ENCODE measurements at places on chromosomes 3 and 15.
A peak's percentile ranks its signal among the peaks of the same experiment; 100 is the strongest.

DNA sequence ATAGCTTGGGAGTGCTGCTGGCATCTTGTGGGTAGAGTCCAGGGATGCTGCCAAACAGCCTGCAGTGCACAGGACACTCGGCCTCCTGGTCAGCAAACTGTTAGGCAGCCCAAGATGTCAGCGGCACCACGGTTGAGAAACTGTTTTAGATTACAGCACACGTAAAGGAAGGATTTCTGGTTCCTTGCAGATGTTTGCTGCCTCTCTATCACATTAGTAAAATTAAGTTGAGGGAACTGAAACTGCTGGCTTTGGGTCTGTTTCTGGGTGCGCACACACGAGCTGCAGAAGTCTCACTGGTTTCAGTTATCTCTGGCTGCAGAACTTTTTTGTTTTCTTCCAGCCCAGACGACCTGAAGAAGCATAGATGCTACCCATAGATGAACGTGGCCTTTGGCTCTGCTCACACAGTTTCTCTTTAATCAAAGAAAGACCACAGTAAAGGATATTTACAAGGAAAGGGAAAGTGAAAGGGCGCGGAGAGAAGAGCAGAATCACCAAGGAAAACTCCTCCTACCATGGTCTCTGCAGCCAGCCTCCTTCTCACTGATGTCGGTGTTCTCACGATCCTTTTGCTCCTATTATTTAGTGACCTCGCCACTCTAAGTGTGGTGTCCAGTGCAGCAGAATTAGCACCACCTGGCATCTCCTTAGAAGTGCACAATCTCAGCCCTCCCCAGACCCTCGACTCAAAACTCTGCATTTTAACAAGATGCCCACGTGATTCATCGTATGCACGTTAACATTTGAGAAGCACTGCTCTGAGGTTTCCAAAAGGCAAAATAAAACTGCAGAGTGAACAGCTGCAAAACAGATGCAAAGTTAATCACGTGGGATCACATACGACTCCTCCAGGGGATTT lies 50.6 kb upstream of the AKAP13 start:
- no peak for DNase-seq

- no peak for DNase-seq
Observed at GRCh38 chr3:155737844-155738460, 6.9 kb downstream of the PLCH1 start.

DNA sequence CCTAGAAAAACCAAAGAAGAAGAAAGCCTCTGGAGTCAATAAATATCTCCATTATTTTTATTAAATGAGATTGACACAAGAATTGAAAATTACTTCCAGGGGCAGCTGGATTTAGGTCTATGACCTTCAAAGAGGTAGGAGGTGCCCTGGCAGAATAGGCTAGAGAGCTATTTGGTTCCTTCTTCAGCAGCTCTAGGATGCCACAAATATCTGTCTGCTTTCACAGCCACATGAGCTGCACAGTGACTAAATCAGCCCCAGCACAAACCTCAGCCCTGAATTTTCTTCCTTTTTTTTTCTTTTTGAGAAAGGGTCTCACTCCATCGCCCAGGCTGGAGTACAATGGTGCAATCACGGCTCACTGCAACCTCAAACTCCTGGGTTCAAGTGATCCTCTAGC lies 223.5 kb downstream of the ABHD5 start:
- no peak for DNase-seq

- DNase-seq: no peak
Observed at GRCh38 chr15:72068856-72069255, 49.1 kb downstream of the MYO9A start.

- DNase-seq: no peak
Observed at GRCh38 chr3:13385373-13385965, 34.7 kb downstream of the NUP210 start.

- no peak for DNase-seq
Observed at GRCh38 chr15:53716909-53717876, 42.3 kb downstream of the WDR72 start.

DNA sequence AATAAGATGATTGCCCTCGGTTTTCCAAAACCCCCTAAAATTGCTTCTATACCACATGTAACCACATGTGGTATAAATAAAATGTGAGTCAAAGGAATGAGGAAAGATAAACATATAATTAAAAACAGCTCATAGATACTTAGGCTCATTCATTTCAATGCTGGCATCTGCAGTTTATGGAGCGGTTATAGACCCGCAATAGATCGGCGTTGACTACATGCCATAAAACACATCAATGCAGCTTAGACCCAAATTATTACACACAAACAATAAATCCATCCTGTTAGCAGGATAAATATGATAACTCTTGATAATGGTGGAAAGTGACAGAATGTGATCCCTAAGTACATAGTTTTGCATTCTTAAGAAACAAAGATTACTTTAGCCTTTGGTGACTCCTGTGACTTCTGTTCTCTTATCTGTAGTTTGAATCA lies 143.7 kb downstream of the NR2F2 start:
- DNase-seq: no peak

DNA sequence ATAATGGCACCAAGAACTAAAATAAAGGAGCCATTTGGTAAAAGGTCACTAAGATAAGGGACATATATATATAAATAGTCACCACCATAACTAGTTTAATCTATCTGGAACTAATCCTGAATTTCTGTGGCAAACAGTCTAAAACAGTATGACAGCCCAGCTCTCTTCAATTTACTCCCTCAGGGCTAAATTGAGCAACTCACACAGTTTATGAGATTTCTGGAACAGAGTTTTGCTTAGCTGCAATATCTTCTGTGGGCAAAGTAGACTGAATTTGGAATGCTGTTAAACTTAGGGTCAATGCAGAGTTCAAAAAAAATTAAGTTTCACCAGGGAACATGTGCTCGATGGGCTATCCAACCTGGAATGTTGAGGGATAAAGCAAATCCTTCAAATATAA lies 70.1 kb upstream of the VEPH1 start:
- no peak for DNase-seq

DNA sequence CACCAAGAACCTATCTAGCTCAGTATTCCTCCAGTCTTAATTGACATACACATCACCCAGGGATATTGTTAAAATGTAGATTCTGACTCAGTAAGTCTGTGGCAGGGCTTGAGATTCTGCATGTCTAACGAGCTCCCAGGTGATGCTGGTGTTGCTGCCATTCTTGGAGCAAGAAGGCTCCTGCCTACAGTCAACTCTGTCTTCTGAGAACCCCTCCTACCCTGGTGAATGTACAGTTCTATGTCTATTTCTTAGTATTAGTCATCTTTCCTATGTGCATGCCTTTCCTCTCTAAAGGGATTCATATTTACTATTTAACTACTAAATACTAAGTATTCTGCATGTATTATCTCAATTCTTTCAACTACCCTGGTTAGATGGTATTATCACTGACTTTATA lies 268.7 kb downstream of the EDEM1 start:
- DNase-seq: no peak

GRCh38 chr3:56111606-56112304 lies 356.5 kb downstream of the ERC2 start:
- no peak for DNase-seq

- DNase-seq: no peak
Observed at GRCh38 chr3:183044547-183045229, 54.6 kb downstream of the MCCC1 start.

GRCh38 chr3:29168696-29169095 lies 112.2 kb upstream of the RBMS3 start:
- DNase-seq: no peak

- no peak for DNase-seq
Observed at GRCh38 chr3:24120434-24120833, 175.3 kb downstream of the NR1D2 start.

DNA sequence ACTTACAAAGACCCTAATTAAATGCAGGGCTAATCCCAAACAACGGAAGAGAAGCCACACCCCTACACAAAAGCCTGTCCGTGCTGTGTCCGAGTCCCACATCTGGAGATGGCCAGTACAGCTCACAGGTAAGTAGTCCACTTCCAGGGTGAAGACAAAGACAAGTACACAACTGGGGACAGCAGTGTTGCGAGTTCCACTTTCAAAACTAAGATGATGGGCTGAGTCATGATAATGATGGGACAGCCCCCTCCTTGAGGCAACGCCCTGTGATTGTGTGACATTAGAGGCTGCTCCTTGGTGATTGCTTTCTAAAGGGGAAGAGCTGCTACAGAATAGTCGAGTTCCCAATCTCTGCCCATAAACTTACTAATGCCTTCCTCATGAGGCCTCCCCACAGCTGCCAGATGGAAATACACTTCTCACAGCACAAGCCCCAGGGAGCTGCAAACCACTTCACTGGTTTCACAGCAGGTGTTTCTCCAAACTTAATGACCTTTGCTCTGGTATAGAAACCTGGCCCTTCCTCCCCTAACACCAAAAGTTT lies 27.6 kb downstream of the RFT1 start:
- no peak for DNase-seq

DNA sequence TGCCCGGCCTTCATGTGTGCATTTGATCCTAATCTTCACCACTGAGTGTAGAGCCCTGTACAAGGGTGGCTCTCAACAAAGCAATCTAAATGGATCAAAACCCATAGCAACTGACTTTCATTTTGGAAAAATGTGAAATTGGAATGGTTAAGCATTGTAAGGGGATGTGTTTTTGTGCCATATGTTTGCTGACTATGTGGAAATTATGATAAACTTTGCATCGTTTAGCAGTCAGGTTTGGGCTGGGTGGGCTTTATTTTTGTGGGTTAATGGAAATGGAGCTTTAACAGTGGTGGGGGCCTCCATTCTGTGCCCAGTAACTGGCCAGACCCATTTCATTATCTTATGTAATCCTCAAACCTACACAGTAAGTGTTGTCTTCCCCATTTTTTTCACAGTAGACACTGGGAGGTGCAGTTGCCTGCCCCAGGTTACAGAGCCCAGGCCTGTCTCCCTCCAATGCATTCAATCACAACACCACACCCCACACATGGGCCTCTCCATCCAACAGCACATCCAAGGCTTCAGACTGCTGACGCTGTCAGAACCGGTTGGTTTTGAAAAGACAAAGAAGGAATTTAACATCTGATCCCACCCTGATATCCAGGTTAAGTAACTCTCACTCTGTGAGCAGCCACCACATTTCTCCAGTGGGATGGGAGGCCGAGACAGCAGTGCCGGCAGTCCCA lies 136.3 kb upstream of the ABHD17C start:
- no peak for DNase-seq

GRCh38 chr3:71758091-71758490 lies 4.4 kb downstream of the GPR27 start:
- no peak for DNase-seq

GRCh38 chr3:98754483-98754882 lies 8.7 kb upstream of the ST3GAL6 start:
- DNase-seq: no peak

GRCh38 chr3:11832981-11833905 lies 13.4 kb downstream of the TAMM41 start:
- DNase-seq: peak; percentile 30

DNA sequence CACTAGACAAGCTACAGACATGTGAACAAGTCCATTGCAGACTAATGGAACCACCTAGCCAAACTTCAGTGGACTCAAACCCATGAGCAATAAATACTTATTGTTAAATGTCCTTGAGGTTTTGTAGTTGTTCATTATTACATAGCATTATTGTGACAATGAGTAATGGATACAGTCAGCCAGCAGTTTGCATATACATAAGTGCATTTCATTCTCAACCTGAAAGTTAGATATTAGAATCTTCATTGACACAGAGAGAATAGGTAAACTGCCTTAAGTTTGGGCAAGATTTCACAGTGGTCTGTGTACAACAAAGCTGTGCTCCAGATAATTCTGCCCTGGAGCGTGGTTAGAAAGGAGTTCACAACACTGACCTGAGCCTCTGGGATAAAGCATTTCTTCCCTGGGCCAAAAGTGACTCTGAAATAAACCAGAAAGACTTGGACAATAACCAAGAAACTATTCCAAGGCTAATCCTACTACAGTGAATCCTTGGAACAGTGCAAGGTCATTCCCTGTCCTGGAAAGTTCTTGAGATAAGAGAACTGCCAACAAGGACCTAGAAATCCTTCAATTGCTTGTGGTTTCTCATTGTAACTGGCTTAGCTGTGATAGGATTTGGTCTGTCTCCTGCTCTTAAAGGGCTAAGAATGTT lies 225.5 kb upstream of the STT3B start:
- no peak for DNase-seq

GRCh38 chr3:50675179-50676030 lies 678 bp downstream of the DOCK3 start:
- peak; percentile 85 for DNase-seq

- no peak for DNase-seq
Observed at GRCh38 chr3:183307749-183308148, 54.7 kb downstream of the B3GNT5 start.

GRCh38 chr3:24521420-24522145 lies 26.9 kb upstream of the THRB start:
- peak; percentile 47 for DNase-seq
